Suprapubic skin (tissue), 4 donors: ENCODE measurements at places on chromosomes 16 and 17.
A peak's percentile ranks its signal among the peaks of the same experiment; 100 is the strongest.

DNA sequence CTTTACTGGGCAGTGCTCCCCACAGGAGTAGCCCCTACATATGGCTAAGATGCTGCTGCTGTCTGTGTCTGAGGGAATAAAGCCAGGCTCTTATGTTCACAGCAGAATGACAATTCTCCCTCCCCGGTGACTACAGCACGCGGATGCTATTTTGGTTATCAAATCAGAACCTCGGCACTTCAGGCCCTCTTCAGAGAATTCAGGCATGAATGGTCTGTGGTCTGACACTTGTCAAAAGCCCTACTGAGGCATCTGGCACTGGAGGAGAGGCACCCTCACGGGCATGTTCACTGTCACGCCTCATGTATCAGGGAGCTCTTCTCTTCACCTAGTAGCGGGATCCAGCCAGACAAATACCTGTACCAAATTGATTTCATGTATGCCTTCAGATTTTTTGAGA, 30.4 kb downstream of the KIAA0513 start:
- peaks cover 20% of the 10 kb centered on the region for H3K4me1 ChIP-seq
- no peaks in the 10 kb centered on the region for H3K27me3 ChIP-seq
- no peak overlapping the region for H3K4me3 ChIP-seq

DNA sequence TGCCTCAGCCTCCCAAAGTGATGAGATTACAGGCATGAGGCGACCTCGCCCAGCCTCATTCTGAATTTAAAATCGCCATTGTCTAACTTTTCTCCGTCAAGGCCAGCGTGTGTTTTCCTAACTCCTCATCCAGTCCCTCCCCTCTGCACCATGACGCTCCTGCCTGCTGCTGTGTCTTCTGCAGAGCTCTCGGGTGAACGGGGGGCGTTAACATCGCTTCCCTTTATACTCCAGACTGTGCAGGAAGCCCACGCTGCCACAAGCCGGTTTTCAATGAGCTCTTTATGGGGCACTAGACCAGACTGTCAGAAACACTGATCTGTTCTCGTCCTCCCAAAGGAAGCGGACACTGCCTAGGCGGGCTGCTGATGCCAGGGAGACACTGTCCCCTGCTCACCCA, 13.2 kb downstream of the AANAT start:
- H3K27me3 ChIP-seq = no peaks in the 10 kb centered on the region
- H3K36me3 ChIP-seq = peaks cover 35% of the 10 kb centered on the region
- H3K4me1 ChIP-seq = peaks cover under 1% of the 10 kb centered on the region
- no peak for DNase-seq
- H3K4me3 ChIP-seq = no peak overlapping the region

- H3K4me1 ChIP-seq = peaks cover 32% of the 10 kb centered on the region
- no peak for DNase-seq
- peak overlapping the region; percentile 84 for H3K4me3 ChIP-seq
Observed at GRCh38 chr17:82023447-82024241, 539 bp downstream of the LRRC45 start.

- DNase-seq = peak; percentile 69
- no peak overlapping the region for H3K27ac ChIP-seq
- no peak overlapping the region for H3K4me3 ChIP-seq
- H3K4me1 ChIP-seq = no peaks in the 10 kb centered on the region
- H3K27me3 ChIP-seq = no peaks in the 10 kb centered on the region
Observed at GRCh38 chr17:59004338-59005111, 102.2 kb downstream of the TRIM37 start.

DNA sequence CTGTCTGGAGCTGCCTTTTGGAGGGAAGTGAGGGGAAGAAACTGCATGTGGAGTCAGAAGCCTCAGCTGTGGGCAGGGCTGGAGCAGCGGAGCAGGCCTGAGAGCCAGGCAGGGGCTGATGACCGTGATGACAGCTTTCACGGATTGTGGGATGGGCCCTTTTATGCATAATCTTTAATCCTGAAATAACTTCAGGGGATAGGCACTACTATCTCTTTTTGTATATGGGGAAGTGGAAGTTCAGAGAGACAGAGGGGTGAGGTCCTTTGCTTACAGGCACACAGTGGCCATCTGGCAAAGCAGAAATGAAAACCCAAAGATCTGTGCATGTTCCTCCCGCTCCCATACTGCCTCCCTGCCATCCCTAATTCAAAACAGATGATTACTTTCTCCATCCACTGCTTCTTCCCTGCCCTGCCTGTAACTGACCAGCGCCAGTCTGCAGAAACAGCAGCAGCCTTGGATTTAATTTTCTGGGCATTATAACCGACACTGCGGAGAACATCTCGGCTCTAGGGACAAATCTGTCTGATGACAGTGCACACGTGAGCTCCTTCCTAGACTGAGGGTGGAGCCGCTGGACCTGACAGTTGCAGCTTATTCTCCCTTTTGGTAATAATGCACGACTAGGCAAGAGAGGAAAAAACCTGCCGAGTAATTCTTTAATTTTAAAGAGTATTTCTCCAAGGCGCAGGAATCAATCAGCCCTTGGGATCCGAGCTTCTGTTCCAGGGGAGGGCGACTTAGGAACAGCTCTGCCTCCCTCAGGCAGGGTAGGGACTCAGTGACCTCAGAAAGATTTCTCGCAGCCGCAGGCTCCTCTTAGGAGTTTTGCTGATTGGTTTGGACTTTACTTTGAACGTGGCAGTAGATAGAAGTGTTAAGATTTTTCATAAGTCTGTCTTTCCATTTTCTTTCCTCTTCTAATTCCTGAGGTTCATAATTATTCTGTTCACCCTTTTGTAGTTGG, 95.4 kb downstream of the UTP18 start:
- no peak overlapping the region for H3K27ac ChIP-seq
- H3K4me3 ChIP-seq = no peak overlapping the region
- no peak for DNase-seq
- no peaks in the 10 kb centered on the region for H3K4me1 ChIP-seq

DNA sequence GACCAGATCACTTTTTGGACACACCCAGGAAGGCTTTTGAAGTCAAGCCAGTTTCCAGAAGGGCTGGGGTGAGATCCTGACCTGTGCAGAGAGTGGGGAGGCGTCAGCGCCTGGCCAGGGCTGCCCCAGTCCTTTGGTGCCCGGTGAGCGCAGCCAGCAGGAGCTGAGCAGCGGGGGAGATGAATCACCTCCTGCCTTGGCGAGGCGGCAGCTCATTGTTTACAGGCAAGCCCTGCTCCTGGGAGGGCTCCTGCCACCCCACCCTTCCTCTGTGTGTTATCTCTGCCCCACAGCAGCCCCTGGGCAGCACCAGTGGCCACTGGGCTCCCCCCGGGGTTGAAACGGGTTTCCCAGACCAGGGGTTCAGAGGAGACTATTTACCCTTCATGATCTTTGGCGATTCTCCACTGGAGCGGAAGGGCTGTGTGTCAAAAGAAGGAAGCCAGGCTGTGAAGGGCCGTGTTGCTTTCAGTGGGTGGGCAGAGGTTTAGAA, 14.1 kb upstream of the ITGB4 start:
- peaks cover 64% of the 10 kb centered on the region for H3K36me3 ChIP-seq
- peak; percentile 75 for DNase-seq
- H3K4me1 ChIP-seq = peaks cover 19% of the 10 kb centered on the region
- H3K27ac ChIP-seq = peak overlapping the region; percentile 45

DNA sequence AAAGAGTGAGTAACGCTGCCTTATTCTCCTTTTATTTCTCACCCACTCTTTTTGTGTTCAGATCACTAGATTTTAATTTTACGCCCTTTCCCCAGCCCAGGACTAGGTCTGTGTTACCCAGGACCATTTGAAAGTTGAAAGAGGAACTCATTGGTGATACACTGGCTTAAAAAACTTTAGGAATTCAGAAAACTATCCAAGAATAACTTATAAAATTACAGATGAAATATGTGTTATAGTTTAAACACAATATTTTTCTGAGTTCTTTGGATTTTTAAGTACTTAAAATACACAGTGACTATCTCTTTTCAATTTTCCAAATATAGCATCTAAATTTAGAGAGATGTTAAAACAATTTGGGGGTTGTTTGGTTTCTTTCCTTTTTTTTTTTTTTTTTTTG, 385.2 kb downstream of the CDH13 start:
- H3K27me3 ChIP-seq = no peaks in the 10 kb centered on the region
- no peaks in the 10 kb centered on the region for H3K36me3 ChIP-seq
- H3K4me3 ChIP-seq = no peak overlapping the region
- DNase-seq = no peak
- H3K27ac ChIP-seq = no peak overlapping the region

DNA sequence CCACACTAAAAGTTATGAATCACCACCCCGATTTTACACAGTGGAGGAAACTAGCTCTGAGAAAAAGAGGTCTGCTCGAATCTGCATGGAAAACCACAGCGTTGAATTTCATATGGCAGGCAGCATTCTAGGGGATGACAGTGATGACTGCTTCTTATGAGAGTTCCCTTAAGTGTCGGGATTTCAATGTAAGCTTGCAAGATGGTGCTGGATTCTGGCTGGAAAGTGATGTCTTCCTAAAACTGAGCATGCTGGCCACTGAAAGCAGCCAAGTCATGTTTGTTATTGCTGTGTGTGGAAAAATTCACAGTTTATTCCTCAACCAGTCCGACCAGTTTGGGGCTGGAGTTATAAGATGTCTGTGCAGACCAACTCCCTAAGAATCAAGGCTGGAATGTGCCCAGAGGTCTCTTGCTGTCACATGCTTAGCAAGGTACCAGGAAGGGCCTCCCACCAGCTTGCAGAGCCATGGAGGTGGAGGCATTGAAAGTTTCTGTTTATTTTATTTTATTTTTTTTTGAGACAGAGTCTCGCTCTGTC, 37.2 kb upstream of the GAN start:
- peak overlapping the region; percentile 79 for H3K27ac ChIP-seq
- no peaks in the 10 kb centered on the region for H3K36me3 ChIP-seq
- peaks cover 26% of the 10 kb centered on the region for H3K4me1 ChIP-seq
- DNase-seq = no peak
- no peaks in the 10 kb centered on the region for H3K27me3 ChIP-seq
- H3K4me3 ChIP-seq = no peak overlapping the region

GRCh38 chr17:65278050-65278819, 141.1 kb downstream of the RGS9 start:
- H3K27ac ChIP-seq = no peak overlapping the region
- no peaks in the 10 kb centered on the region for H3K36me3 ChIP-seq
- H3K4me3 ChIP-seq = no peak overlapping the region

GRCh38 chr17:15511142-15511541, 43.7 kb upstream of the CDRT4 start:
- no peak overlapping the region for H3K4me3 ChIP-seq
- peaks cover 17% of the 10 kb centered on the region for H3K36me3 ChIP-seq
- DNase-seq = no peak

DNA sequence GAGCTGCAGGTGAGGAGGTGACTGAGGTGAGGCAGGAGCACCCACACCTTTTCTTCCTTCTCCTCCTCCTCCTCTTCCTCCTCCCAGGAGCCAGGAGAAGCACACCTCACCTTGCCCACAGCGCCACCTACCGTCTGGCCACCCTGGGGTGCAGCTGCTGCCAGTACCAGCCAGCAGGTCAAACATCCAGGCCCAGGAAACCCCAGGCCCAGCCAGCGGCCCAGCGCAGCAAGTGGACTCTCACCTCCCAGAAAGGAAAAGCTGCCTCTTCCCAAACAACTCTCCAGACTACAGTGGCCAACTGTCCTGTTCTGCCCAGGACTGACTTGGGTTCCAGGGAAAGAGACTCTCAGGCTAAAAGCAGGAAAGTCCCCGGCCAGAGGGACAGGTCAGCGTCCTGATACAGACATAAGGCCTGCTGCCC, 22.7 kb downstream of the PEMT start:
- no peaks in the 10 kb centered on the region for H3K27me3 ChIP-seq
- H3K4me1 ChIP-seq = peaks cover 52% of the 10 kb centered on the region
- no peaks in the 10 kb centered on the region for H3K36me3 ChIP-seq
- no peak overlapping the region for H3K27ac ChIP-seq

- no peaks in the 10 kb centered on the region for H3K4me1 ChIP-seq
- H3K27me3 ChIP-seq = no peaks in the 10 kb centered on the region
- no peak overlapping the region for H3K27ac ChIP-seq
- no peak overlapping the region for H3K4me3 ChIP-seq
- H3K36me3 ChIP-seq = no peaks in the 10 kb centered on the region
Observed at GRCh38 chr16:35210681-35211433, 1751.4 kb downstream of the TP53TG3F start.

GRCh38 chr16:86414991-86415740, 95.2 kb upstream of the FOXF1 start:
- H3K27me3 ChIP-seq = peaks cover 35% of the 10 kb centered on the region
- no peak overlapping the region for H3K27ac ChIP-seq
- DNase-seq = no peak
- H3K4me3 ChIP-seq = no peak overlapping the region
- no peaks in the 10 kb centered on the region for H3K4me1 ChIP-seq

DNA sequence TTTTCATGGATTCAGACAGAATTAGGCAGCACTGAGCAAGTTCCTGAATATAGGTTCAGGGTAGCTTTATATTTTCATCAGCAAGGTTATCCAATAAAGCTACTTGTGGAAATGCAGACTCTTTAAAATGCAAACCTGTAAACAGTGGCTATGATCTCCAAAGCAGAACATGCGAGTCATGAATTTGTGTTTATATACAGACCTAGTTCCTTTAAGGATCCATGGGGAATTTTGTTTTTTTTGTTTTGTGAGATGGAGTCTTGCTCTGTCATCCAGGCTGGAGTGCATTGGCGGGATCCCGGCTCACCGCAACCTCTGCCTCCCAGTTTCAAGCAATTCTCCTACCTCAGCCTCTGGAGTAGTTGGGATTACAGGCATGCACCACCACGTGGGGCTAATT, 14.8 kb downstream of the CLEC16A start:
- peaks cover 20% of the 10 kb centered on the region for H3K36me3 ChIP-seq
- H3K4me1 ChIP-seq = peaks cover 28% of the 10 kb centered on the region
- no peak overlapping the region for H3K27ac ChIP-seq
- H3K27me3 ChIP-seq = no peaks in the 10 kb centered on the region

GRCh38 chr17:12996357-12996756, 21.5 kb downstream of the ELAC2 start:
- DNase-seq = no peak
- H3K4me1 ChIP-seq = no peaks in the 10 kb centered on the region
- H3K27ac ChIP-seq = no peak overlapping the region
- H3K4me3 ChIP-seq = no peak overlapping the region
- H3K27me3 ChIP-seq = no peaks in the 10 kb centered on the region
- peaks cover 100% of the 10 kb centered on the region for H3K36me3 ChIP-seq

- peaks cover 77% of the 10 kb centered on the region for H3K36me3 ChIP-seq
- H3K27ac ChIP-seq = no peak overlapping the region
- no peak for DNase-seq
- H3K4me3 ChIP-seq = no peak overlapping the region
- no peaks in the 10 kb centered on the region for H3K27me3 ChIP-seq
- H3K4me1 ChIP-seq = no peaks in the 10 kb centered on the region
Observed at GRCh38 chr17:29495011-29495410, 71.8 kb downstream of the ABHD15 start.

- H3K27me3 ChIP-seq = peaks cover 2% of the 10 kb centered on the region
- H3K4me3 ChIP-seq = no peak overlapping the region
- H3K36me3 ChIP-seq = no peaks in the 10 kb centered on the region
- DNase-seq = no peak
- H3K4me1 ChIP-seq = peaks cover 8% of the 10 kb centered on the region
Observed at GRCh38 chr17:48484256-48484655, 46.6 kb downstream of the HOXB1 start.

GRCh38 chr17:75970626-75971025, 8.3 kb downstream of the ACOX1 start:
- H3K27me3 ChIP-seq = no peaks in the 10 kb centered on the region
- H3K36me3 ChIP-seq = peaks cover 27% of the 10 kb centered on the region
- no peak overlapping the region for H3K4me3 ChIP-seq

GRCh38 chr17:77546772-77547241, 406.0 kb downstream of the SEC14L1 start:
- peaks cover 12% of the 10 kb centered on the region for H3K4me1 ChIP-seq
- H3K4me3 ChIP-seq = no peak overlapping the region
- H3K27ac ChIP-seq = no peak overlapping the region
- no peak for DNase-seq
- H3K27me3 ChIP-seq = peaks cover 4% of the 10 kb centered on the region
- no peaks in the 10 kb centered on the region for H3K36me3 ChIP-seq
